Left ventricle myocardium inferior (tissue), 1 donor: ENCODE measurements at places on chromosomes 6 and 20. TPM values are rescaled to one million over a fixed set of nuclear protein-coding genes. Genes with fewer than 3 reads are reported as not detected.

The OPN5 gene
- total RNA-seq, result not detected

DNA sequence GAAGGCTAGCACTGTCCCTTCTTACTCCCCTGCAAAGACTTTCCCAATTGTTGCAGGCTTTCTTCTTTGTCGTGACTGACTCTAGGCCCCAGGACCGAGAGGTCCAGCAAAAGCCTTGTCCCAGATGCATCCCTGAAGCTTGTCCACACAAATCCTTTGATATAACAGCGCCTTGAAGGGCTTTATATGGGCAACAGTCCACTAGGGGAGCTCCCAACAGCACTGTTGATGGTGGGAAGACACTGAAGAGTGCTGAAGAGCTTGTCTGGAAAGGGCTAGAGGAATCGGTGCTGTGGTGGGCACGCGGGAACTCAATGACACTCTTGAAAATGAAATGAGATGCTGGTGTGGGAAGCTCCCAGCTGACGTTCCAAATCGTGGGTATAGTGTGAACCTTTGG, 316.1 kb upstream of the CDH4 start:
- no peaks in the 10 kb centered on the region for H3K4me1 ChIP-seq
- DNase-seq, result no peak
- H3K27me3 ChIP-seq, result peaks cover 75% of the 10 kb centered on the region
- no peak overlapping the region for H3K27ac ChIP-seq

GRCh38 chr20:7993703-7994102, 25.9 kb downstream of the TMX4 start:
- H3K4me3 ChIP-seq, result no peak overlapping the region
- H3K36me3 ChIP-seq, result peaks cover 74% of the 10 kb centered on the region
- no peak for DNase-seq
- H3K27ac ChIP-seq, result no peak overlapping the region

- H3K4me3 ChIP-seq, result no peak overlapping the region
- no peaks in the 10 kb centered on the region for H3K4me1 ChIP-seq
- no peak for DNase-seq
- no peaks in the 10 kb centered on the region for H3K27me3 ChIP-seq
- no peak overlapping the region for H3K27ac ChIP-seq
- H3K36me3 ChIP-seq, result no peaks in the 10 kb centered on the region
These were observed 31.3 kb downstream of the MARCKS start for GRCh38 chr6:113888493-113888892.

DNA sequence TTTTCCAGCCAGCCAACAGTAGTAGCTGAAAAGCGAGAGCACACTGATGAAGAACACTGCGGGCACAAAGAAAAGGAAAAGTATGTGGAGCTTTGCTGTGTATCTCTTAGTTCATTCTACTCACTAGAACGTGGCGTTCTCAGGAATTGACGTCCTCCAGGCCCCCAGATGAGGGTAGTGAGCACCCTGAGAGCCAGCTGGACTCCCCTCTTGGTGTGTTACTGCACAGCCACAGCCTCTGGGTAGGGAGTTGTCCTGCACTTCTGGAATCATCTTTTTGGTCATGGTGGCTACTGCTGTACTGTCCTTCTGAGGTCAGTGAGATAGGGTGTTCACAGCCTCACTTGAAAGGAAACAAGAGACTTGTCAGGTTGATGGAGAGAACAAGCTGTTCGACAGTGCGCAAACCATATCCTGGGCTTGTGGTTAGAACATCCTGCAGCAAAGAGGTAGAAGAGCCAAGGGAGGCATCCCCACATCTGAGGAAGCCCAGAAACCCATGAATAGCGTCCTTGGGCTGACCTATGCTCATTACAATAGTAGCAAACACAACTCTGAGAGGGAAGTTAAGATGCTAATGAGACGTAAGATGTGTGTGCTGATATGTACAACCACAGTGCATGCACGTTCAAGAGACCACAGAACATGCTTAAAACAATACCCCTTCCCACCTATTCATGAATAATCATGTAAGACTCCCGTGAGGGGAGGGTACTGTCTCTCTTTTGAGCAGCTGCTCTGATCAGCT, 14.6 kb upstream of the HLA-F start:
- H3K4me1 ChIP-seq, result no peaks in the 10 kb centered on the region
- no peak overlapping the region for H3K4me3 ChIP-seq
- peaks cover 16% of the 10 kb centered on the region for H3K27me3 ChIP-seq
- DNase-seq, result no peak

DNA sequence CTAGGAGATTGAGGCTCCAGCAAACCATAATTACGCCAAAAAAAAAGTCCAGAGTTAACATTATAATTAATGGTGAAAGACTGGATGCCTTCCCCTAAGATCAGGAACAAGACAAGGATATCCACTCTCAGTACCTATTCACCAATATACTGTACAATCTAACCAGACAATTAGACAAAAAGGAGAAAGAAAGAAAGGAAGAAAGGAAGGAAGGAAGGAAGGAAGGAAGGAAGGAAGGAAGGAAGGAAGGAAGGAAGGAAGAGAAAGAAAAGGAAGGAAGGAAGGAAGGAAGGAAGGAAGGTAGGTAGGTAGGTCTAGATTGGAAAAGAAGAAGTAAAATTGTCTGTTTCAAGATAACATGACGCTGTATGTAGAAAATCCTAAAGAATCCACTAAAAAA, 50.7 kb downstream of the TASP1 start:
- no peaks in the 10 kb centered on the region for H3K4me1 ChIP-seq
- no peak for DNase-seq
- peaks cover 17% of the 10 kb centered on the region for H3K36me3 ChIP-seq
- H3K27me3 ChIP-seq, result no peaks in the 10 kb centered on the region

DNA sequence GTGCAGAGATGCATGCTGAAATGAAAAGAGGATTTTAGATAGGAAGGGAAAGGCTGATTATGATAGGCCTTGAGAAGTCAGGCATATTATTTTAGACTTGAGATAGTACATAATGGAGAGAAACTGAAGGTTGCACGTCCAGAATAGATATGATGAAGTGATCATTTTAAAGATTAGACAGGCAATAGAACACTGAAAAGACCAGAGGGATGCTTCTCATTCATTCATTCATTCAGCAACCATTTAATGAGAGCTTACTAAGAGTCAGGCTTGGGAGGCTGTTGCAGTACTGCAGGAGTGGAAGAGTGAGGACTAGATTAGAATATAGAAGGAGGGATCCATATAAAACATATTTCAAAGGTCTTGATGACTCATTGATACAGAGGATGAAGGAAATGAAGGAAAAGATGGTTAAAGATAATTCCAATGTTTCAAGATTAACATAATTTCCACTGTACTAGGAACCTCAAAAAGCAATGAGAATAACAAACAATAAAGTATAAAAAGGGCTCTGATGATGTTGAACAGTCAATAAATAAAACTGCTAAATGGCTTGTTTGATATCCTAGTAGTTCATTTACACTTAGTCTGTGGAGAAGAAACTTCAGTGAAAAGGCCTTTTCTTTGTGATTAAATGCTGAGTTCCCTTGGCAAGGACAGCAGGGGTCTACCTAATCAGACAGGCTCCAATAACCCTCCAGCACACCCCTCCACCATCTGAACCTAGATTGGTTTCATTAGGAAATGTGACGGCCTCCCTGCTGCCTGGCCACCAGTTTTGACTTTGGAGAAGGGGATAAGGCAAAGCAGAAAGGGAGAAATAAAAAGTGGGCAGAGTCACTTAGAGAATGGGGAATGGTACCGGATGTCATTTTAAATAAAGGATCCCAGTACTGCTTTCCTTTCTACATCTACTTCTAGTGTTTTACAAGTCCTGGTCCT, 5.3 kb upstream of the FBXO9 start:
- no peaks in the 10 kb centered on the region for H3K36me3 ChIP-seq
- DNase-seq, result no peak
- peaks cover 76% of the 10 kb centered on the region for H3K4me1 ChIP-seq
- H3K27ac ChIP-seq, result peak overlapping the region; percentile 97
- peak overlapping the region; percentile 95 for H3K4me3 ChIP-seq
- no peaks in the 10 kb centered on the region for H3K27me3 ChIP-seq
